Stimulated activated CD8-positive, alpha-beta memory T cell treated with anti-CD3 and anti-CD28 coated beads, Interleukin-4, amount 100 ng/mL, for 1 hour (primary cell): ENCODE measurements at places on chromosomes 5 and 9.

DNA sequence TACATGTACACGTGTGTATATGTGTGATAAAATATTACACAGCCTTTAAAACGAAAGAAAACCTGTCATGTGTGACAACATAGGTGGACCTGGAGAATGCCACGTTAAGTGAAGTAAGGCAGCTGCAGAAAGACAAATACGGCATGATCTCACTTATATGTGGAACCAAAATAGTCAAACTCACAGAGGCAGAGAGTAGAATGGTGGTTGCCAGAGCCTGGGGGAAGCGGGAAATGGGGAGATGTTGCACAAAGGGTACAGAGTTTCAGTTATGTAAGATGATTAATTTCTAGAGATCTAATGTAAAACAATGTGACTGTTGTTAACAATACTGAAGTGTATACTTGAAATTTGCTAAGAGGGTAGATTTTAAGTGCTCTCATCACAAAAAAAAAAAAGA is 34.8 kb downstream of the ADAMTS12 start:
- no peak for DNase-seq

DNA sequence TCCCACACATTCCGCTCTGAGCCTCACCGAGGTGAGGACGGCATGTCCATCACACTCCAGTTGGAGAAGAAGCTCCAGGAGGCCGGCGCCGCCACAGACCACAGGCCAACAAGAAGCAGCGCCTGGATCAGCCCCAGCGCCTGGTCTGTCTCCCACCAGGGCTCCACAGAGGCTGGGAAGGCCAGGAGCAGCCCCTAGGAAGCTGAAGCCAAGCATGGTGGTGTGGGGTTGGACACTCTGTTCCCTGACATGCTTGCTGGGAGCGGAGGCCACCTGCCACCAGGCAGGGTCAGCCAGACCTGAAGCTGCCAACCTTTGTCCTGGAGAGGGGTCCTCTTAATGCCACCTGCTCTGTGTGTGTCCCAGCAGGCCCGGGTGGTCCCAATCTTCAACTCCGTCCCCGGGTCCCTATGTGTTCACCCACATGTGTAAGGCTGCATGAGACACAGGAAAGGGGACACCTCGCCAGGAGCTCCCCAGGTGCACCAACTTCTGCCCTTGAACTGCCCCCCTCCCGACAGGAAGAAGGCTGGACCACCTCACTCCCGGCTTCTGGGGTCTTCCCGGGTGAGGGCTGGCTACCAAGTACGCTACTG is 140.1 kb upstream of the PPP1R26 start:
- DNase-seq: no peak

DNA sequence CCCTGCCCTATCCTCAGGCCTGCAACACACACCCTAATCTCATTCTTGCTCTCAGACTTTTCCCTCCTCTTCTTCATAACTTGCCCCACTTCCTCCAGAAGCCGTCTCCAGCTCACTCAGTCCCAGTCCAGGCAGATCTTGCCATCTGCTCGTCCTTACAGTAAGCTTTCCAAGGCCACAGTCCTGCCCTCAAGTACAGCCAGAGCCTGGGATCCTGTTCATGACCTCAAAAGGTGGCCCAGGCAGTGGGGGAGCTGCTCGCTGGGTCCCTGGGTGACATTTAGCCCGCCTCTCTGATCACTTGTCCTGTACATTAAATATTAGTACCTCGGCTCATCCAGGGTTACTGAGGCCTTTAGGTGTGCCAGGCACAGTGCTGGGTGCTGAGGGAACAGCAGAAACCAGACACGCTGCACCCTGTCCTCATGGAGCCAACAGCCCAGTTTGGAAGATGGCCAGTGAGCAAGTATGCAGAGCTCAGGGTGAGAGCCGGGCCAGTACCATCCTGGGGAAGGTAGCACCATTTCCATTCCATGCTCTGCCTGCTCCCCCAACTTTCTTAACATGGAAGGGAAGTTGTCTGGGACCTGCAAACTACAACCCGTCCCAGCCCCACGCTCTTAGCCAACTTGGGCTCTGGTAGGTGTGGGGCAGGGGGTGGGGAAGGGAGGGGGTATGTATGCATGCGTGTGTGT is 100.4 kb downstream of the C5orf15 start:
- no peak for DNase-seq

DNA sequence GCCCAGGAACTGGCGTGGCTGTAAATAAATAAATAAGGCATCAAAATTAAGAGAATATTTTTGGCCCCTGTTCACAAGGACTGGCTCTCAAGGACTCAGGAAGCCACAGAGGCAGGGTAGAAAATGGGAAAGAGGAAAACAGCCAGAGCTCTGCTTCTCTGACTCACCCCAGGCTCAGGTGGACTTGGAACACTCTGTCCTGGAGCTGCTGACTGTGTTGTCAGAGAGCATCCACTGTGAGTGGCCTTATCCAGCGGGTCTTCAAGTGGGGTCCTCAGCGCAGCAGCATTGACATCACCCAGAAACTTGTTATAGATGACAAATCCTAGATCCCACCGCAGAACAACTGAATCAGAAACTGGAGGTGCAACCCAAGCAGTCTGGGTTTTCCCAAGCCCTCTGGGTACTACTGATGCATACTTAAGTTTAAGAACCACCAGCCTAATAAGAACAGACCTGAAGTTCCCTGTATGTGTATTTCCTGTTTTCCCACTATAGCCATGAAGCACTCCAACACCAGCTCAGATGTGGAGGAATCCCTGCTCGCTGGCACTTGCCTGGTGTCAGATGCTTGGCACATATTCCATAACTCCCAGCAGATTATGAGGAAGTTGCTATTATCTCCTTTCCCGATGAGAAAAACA is 20.5 kb downstream of the ADRA1B start:
- no peak for DNase-seq

GRCh38 chr5:37054391-37054790 is 177.8 kb downstream of the NIPBL start:
- DNase-seq: no peak

DNA sequence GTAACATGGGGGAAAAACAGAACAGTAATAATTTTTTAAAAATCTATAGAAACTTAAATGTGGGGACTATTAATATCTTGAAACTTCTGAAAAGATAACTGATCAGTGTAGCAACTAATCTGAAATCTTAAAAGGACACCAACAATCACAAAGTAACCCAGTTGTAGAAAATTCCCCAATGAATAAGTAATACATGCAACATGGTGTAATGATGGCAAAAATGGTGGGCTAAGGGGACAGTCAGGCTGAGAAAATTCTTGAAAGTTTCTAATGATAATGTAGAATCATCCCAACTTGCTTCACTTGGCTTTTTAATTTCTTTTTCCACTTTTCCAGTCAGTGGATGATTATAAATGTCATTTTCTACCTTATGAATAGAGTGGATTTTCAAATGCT is 5.4 kb downstream of the NFIL3 start:
- DNase-seq: no peak

DNA sequence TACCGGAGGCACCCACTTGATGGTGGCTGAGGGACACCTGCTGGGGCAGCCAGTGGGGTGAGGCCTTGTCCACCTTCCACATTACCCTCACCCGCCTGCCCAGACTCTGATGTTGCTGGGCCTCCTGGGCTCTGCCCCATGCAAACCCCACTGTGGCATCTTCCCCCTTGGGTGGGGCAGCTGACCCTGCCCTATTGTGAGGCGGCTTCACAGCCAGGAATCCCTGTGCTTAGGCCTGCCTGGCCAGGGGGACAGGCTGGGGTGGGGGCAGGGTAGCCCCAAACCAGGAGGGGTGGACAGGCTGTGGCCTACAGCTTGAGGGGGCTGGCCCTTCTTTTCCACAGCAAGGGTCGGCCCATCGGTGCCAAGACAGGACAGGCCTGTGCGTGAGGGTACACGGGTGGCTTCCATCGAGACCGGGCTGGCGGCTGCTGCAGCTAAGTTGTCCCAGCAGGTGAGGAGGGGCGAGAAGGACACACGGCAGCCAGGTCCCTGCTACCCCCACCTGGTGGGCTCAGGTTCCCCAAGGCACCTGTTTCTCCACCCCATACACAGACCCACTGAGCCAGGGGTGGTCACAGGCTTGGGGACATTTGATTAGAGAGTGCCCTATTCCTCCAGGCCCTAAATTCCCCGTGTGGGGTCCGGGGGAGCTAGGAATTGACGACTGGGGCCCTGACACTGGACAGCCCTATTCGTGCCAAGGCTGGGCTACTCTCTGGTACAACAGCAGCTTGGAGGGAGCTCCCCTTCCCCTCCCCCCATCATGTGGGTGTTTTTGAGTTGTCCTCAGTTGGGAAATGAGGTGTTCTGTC is 99.2 kb downstream of the PHF2 start:
- DNase-seq: no peak

DNA sequence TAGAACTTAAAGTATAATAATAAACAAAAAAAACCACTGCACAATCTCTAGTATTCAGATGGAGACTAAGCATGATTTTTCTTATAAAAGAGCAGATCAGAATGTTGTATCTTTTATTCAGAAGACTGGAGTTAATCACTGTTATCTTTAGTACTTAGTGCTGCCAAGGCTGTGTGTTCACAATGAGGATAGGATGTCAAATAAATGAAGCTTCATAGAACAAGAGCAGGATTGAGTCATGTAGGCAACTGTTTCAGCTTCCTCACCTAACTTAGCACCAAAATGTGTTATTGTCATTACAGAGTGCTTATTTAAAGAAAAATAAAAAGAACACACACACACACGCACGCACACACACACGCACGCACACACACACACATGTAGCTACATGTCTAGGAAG is 58.1 kb upstream of the CDKN2B start:
- DNase-seq: no peak

GRCh38 chr5:16806711-16807546 is 129.2 kb downstream of the MYO10 start:
- no peak for DNase-seq
